ENCODE measurements at places on chromosomes 2 and 18.

GRCh38 chr18:12703096-12703567 is 290 bp downstream of the PSMG2 start:
- no peak for DNase-seq

GRCh38 chr2:38485734-38486133 is 108.7 kb upstream of the ATL2 start:
- DNase-seq = no peak

- no peak for DNase-seq
Observed at GRCh38 chr18:35778850-35779627, 193.4 kb upstream of the RMP24 start.

DNA sequence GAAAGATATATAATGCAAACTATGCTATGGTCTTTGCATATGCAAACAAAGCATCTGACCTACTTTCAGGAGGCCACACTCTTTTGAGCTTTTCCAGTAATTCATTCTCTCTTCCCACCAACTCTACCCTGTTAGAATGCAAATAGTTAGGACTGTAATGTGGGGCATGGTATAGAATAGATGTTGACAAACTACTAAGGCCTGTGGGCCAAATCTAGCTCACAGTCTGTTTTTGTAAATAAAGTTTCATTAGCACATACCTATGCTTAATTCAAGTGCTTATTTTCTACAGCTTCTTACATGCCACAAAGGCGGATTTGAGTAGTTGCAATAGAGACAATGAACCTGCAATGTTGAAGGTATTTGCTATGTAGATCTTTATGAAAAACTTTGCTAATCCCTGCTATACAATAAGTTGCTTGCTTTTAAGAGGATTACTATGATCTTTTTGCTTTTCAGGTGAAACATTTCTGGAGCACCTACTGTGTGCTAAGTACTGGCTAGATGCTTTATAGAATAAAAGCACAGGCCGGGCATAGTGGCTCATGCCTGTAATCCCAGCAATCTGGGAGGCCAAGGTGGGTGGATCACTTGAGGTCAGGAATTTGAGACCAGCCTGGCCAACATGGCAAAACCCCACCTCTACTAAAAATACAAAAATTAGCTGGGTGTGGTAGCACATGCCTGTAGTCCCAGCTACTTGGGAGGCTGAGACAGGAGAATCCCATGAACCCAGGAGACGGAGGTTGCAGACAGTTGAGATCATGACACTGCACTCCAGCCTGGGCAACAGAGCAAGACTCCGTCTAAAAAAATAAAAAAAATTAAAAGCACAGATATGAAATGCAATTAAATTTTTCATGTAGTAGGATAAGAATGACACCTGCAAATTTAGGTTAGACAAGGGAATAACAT is 267.8 kb downstream of the DPP10 start:
- no peak for DNase-seq

- no peak for DNase-seq
Observed at GRCh38 chr2:26011990-26012856, 21.7 kb upstream of the RAB10 start.

DNA sequence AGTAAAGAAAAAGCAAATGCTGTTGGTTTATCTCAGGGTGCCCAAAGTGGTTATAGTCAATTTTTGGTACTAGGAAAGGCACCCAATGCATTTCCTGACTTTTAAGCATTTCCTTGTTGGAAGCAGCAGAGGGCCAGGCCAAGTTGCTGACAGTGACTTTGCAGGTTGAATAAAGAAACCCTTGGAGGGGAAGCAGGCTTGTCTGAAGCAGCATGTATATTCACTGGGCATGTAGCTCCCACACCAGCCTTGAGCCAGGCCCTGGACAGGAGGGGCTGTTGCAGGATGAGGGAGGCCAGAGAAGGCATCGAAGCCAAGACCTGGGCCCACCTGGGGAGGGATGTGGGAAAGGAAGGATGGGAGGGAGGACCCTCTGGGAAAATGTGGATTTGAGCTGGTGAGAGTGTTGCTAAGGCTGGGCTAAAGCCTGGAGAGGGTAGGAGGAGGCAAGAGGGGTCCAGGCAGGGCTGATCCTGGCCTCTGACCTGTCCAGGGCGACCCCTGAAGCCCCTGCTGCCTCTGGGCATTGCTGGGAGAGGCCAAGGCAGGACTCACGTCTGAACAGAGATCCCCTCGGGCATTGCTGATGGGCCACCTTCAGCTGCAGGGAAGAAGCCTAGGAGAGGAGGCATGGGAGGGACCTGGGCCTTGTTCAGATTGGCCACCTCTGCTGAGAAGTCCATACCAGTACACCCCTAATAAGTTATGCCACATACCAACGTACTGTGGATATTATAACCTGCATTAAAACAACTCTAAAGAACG is 79.6 kb downstream of the STPG4 start:
- DNase-seq = no peak

- no peak for DNase-seq
Observed at GRCh38 chr2:232901736-232902578, 31.9 kb downstream of the SNORC start.

GRCh38 chr2:241035142-241035817 is 36.9 kb downstream of the SNED1 start:
- no peak for DNase-seq

GRCh38 chr2:54559006-54559445 is 102.9 kb downstream of the SPTBN1 start:
- DNase-seq = no peak

DNA sequence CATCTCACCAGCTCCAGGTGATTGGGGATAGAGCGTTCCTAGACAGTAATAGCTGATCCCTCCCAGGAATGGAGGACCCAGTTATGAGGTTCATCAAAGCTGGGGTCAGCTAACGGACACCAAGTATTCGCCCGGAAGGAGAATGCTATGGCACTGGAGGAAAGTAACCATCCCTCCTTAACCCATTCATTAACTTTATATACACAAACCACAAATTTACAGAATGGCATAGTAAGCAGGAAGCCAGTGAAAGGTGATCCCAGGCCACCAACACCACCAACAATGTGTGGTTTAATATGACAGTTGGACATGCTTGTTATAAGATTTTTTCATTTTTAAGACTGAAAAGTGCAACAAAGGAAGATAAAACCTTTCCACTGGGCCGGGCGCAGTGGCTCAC is 55.3 kb upstream of the CHMP1B start:
- DNase-seq = no peak

GRCh38 chr2:2057125-2057721 is 273.9 kb downstream of the MYT1L start:
- peak; percentile 87 for DNase-seq

GRCh38 chr2:230601510-230601909 is 111.1 kb upstream of the CAB39 start:
- DNase-seq = no peak

DNA sequence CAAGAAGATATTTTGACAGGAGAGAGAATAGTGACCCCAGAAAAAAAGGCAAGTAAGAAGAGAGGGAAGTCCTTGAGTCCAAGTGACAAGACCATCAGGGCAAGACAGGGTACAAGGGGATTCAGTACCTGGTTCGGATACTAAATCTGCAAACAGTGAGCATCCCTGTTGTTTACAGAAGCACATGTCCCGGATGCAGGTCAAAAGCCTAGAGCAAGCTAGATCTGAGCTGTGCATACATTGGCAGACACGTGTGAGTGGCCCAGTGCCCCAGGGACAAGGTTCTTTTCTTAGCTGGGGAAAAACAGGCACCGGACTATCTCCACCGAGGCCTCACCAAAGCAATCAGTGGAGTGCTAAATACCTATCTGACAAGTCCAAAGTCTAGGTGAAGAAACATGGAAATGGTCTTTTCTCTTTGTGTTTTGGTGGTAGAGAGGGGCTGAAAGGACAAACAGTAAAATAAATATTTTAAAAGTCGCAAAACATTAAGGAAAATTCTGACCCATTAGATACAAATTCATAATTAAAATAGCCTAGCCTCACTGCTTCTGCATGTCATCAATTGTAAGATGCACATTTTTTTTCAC is 165.2 kb downstream of the SUCLG1 start:
- DNase-seq = no peak

Measured in caudate nucleus (tissue), 63 donors.